NAMALWA (cell line): ENCODE measurements at places on chromosomes 5 and 9.
A peak's percentile ranks its signal among the peaks of the same experiment; 100 is the strongest.

- DNase-seq, result no peak
Observed at GRCh38 chr5:115297031-115297430, 577 bp upstream of the CCDC112 start.

GRCh38 chr9:127084076-127085039 lies 38.1 kb downstream of the ANGPTL2 start:
- no peak for DNase-seq

GRCh38 chr5:1378866-1379659 lies 34.2 kb upstream of the CLPTM1L start:
- DNase-seq, result no peak

- no peak for DNase-seq
Observed at GRCh38 chr9:129839324-129840023, 4.2 kb downstream of the USP20 start.

DNA sequence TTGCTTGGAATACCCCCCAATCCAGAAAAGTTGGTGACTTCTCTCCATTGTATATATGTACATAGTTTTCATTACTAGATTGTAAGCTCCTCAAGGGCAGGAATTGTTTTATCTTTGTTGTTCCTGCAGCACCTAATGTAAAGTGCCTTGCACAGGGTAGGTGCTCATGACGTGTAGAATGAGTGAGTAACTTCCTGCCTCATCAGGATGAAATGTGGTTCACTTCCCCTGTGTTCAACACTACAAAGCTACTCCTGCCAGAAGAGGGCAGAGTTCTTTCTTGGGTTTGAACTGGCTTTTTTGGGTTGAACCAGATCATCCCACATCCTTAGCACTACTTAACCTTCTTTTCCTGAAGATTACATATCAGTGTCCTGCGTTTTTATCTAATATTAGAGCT lies 23.9 kb downstream of the GTF3C4 start:
- DNase-seq, result peak; percentile 56

- no peak for DNase-seq
Observed at GRCh38 chr9:89793551-89793950, 188.7 kb downstream of the GADD45G start.

DNA sequence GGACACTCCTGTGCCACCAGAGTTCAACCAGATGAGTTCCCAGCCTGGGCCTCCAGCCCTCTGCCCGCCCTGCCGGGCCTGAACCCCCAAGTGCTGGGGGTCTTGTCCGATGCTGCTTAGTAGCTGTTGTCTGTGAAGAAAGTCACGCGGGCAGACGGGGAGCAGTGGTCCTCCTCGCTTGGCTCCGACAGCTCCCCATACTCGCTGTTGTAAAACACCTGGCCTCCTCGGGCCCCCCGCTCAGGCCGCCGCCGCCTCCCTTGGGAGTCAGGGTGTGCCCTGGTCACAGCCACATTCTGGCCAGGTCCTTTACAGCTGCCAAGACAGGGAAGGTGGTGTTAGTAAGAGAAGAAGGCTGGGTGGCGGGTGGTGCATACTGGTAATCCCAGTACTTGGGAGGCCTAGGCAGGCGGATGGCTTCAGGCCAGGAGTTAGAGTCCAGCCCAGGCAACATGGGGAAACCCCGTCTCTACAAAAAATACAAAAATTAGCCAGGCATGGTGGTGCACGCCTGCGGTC lies 11.8 kb upstream of the SCGB3A1 start:
- DNase-seq, result no peak

- DNase-seq, result no peak
Observed at GRCh38 chr5:57324181-57324580, 150.3 kb downstream of the GPBP1 start.

GRCh38 chr5:98941131-98941883 lies 12.5 kb upstream of the CHD1 start:
- no peak for DNase-seq

- no peak for DNase-seq
Observed at GRCh38 chr9:116447934-116448333, 239.2 kb upstream of the TRIM32 start.

GRCh38 chr5:145982572-145983318 lies 46.4 kb downstream of the SH3RF2 start:
- DNase-seq, result no peak

DNA sequence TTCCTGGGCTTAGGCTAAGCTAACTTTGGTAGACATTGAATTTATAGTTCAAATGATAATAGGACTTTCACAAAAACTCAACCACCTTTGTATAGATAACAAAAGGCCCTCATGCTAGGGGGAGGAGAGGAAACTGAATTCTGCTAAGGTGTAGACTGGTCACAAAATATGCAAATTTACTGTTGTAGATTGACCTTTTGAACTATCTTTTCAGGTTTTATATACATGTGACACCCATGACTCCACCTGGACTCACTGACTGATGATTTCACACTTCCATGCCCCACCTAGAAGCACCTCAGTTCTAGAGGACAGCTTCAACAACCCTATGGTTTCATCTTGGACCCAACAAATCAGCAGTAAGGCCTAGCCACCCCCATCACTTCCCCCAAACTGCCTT lies 165.7 kb downstream of the CEMIP2 start:
- no peak for DNase-seq
